ENCODE measurements at places on chromosomes 6 and 20.

- no peak for DNase-seq
Observed at GRCh38 chr6:155647354-155647753, 191.7 kb upstream of the NOX3 start.

GRCh38 chr6:135576055-135576454 lies 78.5 kb upstream of the AHI1 start:
- DNase-seq, result no peak

GRCh38 chr6:105806486-105806920 lies 279.6 kb upstream of the PRDM1 start:
- DNase-seq, result no peak

DNA sequence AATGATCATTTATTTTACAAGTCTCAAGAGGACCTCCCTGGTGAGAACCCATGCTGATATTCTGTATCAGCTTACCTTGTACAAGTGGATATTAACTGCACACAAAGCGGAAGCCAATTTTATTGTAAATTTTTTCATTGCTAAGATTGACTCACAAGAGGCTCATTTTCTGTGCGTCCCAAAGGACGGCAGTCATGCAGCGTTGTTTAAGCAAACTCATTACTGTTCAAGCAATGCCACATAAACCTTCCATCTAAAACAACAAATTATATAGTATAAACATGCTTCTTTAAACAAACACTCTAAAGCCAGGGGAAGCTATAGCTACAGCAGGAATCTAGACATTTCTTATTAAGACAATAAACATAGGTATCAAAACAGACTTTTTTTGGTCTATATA lies 575.3 kb downstream of the FRK start:
- DNase-seq, result no peak

DNA sequence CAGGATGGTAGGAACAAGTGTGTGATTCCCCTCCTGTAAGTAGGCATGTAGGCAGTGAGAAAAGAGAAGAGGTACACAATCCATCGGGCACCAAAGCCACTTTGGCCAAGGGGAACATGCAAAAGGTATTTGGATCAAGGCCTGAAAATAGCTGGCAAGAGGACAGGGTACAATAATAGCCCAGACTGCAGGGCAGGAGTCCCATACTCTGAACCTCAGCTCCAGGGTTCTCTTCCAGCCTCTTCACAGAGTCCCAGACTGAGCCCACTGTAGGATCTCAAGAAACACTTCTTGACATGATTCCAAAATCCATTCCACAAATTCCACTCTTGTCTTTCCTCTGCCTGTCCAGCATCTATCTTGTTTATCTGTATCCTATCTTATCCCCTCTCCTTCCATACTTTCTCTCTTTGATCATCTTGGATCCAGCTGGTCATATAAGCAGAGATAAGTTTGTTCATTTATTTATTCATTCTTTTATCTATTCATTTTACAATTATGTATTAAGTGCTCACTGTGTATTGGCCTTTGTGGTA lies 19.7 kb downstream of the ACSS2 start:
- DNase-seq, result no peak

All from stimulated activated CD4-positive, alpha-beta T cell treated with anti-CD3 and anti-CD28 coated beads, Interleukin-1b, Interleukin-23, amount 100 ng/mL, for 4 hours (primary cell).